A549 (cell line): ENCODE measurements at places on chromosomes 3 and 15. TPM values are rescaled to one million over a fixed set of nuclear protein-coding genes. Genes with fewer than 3 reads are reported as not detected.

DNA sequence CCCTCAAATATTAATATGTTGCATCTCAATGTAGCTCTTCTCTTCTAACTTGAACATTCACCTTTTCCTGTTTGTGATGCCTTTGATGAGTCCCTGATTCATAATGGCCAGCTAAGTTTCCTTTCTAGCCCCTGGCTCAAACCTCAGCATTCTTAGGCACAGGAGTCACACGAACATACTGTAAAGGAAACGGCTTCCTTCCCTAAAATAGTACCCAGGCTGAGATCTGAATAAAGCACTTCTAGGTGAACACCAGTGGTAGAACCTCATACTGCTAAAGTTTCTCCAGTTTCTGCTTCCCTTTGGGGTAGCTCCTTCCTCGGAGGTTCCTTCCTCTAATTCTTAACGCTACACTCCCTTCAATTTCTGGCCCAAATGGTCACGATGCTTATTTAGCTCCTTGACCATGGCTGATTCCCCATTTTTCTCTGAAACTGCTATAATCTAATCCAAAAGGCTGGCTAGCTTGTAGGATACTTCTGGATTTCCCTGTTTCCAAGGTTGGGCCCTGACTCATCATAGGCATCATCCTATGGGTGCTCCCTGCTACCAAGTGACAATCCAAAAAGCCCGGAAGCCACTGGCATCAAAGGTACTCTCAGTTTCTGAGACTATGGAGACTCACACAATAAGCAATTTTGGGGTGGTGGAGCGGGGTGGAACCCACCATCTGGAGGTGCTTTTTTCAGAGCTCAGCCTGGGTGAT lies 2.4 kb downstream of the ANAPC13 start:
- DNase-seq: no peak

- DNase-seq: no peak
These were observed 357.4 kb upstream of the CDIN1 start for GRCh38 chr15:36221992-36222391.

CPNE9 gene
- 0.05 to 0.07 TPM in 2 of 3 replicates, not detected in the other for polyA plus RNA-seq

DNA sequence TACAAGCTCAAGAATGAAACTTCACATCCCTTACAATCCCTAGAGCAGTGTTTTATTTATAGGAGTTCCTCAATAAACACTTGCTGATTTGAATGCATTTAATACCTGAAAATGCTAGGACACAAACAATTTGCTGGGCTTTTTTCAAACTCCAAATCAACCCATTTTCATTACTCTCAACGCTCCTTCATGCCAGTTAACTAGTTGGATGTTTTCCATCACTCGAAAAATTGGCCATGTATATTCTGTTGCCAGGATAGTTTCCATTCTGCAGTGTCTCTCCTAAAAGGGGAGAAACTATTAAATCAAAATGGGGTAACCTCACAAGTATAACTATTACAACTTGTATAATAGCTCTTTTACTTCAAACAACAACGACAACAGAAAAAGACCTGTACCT lies 1.2 kb downstream of the GBE1 start:
- no peak for DNase-seq

TEX55 gene
- polyA plus RNA-seq: not detected in 3 replicates

RBP2 gene
- not detected in 3 replicates for polyA plus RNA-seq

DZIP1L gene
- 5.2 to 7.0 TPM (median 6.9 TPM) in 3 replicates for polyA plus RNA-seq

GRCh38 chr3:499001-499761 lies 302.6 kb downstream of the CHL1 start:
- DNase-seq: no peak

DNA sequence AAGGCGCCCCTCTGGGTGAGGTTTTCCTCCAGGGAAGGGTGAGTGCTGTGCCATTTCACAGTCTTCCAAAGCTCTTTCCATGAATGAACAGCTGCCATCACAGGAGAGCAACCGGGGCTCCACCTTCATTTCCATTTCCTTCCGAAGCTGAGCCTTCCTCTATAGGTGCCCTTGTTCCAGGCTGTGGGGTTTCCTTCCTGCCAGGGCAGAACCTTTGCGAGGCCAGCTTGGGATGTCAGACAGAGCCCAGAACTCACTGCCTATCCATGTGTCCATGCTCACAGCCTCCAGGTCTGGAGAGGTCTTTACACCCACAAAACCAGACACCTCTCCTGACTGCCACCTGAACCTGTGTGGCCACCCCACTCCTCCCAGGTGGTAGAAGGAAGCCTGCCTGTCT lies 49.2 kb downstream of the SLCO2A1 start:
- DNase-seq: no peak

DNA sequence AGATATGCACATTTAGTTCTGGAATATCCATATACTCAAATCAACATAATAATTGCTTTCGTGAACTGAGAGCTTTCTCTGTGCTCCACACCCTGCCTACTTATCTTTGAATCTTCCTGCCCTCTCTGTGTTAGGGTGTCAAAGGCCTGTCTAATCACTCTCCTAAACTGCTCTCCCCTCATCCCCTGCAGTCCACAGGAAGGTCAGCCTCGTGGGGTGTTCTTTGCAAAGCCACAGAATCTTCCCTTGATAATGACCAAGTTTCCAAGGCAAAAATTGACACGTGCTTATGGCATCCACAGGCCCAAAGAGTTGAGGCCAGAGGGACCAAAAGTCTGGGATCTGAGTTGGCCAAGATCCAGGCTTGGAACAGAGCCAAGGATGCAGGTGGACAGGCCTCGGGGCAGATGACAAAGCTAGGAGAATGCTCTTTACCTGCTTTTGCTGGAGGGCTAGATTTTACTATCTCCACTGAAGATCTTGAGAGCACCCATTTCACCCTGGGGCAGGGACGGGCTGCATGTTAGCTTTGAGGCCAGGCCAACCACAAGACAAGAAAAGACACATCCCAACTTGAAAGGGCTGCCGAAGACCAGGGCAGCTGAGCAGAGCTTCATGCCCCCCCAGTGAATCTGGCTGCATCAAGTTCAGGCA lies 20.4 kb downstream of the BHLHE40 start:
- no peak for DNase-seq

DNA sequence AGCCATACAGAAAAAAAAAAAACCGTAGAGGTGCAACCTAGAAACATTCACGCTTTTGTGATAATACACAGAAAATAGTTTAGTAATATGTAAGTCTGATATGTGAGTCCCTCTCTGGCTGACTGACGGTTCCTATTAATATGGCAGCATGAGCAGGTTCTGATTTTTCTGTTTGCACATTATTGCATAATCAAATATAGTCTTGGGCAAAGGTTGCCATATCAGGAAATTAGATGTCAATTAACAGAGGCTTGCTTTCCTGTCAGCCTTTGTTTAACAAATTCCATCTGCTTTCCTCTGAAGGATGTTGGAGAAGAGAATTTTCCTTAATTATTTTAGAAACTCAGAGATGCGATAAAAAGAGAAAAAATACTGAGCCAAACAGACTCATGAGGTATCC lies 14.8 kb downstream of the GABRB3 start:
- no peak for DNase-seq

- DNase-seq: no peak
These were observed 33.8 kb upstream of the EPHB1 start for GRCh38 chr3:134761213-134761612.

GRCh38 chr3:110564674-110565073 lies 506.9 kb upstream of the NECTIN3 start:
- DNase-seq: no peak

PTX3 gene
- 0.14 to 0.55 TPM (median 0.38 TPM) in 3 replicates for polyA plus RNA-seq
